SIG-M5 (cell line): ENCODE measurements at places on chromosomes 5 and 9.

DNA sequence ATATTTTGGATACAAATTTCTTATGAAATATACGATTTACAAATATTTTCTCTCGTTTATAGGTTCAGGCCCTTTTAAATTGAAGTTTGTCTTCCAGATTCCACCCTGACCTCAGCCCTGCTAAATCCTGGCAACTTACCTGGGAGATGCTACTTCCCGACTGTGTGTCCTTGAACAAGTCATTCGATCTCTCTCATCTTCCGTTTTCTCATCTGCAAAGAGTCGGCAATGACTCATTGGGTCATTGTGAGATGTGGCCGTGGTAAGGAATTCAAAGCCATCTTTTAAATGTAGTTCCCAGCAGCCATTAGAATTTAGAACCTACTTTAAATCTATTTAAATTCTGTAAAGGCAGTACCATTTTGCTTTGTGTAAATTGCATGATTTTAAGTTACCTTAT is 72.5 kb downstream of the LHX2 start:
- no peak for DNase-seq

- DNase-seq: no peak
Measured at GRCh38 chr5:72612810-72613209, 105.6 kb upstream of the ZNF366 start.

GRCh38 chr5:165086465-165086864 is 1581.0 kb downstream of the MAT2B start:
- DNase-seq: no peak

GRCh38 chr9:115395511-115396021 is 277.6 kb upstream of the TNC start:
- no peak for DNase-seq
